ENCODE measurements at places on chromosomes 7 and 10.
A peak's percentile ranks its signal among the peaks of the same experiment; 100 is the strongest.

DNA sequence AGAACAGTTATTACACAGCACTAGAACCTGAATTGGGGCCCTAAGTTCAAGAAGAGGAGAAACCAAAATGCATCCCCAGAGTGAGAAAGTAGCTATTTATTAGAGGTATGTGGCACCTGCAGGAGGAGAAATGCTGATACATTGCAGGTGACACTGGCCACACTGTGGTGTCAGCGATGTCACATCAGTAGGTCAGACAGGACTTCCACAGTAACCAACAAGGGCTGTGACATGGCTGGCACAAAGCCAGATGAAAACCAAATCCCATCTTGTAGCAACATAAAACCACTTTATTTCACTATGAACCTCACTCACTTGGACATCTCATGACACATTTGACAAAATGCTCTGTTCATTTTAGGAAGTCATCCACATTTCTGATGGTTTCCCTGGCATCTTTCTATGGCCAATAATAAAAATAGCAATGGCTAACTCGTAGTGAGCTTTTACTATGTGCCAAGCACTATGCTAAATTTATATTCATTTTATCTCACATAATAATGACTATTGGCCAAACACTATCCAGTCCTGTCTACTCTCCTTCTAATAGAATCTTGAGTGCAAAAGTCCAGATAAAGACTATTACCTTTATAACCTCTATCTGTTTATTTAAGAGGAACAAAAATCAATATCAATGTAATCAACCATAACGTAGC lies 154.2 kb downstream of the TSPAN12 start:
- no peak for DNase-seq

DNA sequence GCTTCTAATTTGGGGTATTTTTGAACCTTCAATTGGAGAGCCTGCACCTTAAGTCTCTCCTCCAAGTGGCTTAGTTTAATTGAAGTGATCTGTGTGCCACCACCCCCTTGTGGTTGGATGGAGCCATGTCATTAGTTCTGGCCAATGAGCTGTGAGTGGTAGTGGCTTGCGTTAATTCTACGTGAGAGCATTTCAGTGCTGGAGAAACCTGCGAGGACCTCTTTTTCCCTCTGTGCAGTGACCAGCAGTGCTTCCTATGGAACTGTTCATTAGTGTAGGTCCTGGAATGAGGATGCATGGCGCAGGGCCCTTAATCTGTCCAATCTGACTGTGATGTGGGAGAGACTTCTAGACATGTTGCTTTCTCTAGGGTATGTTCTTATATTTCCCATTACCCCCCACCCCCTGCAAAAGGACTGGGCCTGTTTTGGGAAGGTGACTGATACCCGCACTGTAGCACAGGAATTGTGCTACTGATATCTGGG lies 3.8 kb downstream of the HILPDA start:
- DNase-seq, result peak; percentile 37

DNA sequence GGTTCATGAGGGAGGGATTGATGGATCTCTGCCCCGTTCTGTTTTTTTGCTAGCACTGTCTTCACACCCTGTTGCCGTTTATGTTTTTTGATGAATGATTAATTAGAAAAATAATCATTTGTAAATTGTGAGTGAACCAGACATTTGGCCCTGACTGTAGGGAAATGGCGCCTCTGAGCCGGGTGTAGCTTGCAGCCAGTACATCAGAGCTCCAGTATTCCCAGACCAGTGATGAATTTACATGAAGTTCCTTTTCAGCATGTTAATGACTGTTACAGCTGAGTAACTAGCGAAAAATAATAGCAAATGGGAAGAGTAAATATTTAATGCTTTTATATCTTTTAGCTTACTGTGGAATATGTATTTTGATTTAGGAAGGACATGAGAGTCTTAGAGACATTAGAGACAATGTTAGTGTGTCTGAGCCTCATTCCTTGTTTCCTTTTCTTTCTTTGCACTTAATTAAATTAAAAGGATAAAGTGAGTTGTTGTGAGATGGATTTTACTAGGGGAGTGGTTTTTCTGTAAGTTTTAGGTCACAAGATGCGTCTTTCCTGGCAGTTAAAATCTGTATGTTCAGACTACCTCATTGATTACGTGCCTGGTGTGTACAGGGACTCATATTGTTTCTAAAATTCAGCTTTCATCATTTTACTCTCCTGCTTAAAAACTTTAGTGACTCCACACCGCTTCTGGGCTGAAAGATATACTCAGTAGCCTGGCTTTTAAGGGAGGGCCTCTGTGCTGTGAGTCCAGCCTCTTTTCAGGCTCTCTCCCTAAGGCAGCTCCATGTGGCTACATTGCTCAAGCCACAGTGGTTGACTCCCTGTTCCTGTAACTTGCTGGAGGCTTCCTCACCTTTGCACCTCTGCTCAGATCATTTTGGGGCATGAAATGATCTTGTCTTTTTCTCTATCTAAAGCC lies 86.4 kb downstream of the AUTS2 start:
- no peak for DNase-seq

GRCh38 chr10:76388321-76389023 lies 957.0 kb downstream of the LRMDA start:
- DNase-seq, result no peak
